ENCODE measurements at places on chromosomes 6 and 20.
A peak's percentile ranks its signal among the peaks of the same experiment; 100 is the strongest.

DNA sequence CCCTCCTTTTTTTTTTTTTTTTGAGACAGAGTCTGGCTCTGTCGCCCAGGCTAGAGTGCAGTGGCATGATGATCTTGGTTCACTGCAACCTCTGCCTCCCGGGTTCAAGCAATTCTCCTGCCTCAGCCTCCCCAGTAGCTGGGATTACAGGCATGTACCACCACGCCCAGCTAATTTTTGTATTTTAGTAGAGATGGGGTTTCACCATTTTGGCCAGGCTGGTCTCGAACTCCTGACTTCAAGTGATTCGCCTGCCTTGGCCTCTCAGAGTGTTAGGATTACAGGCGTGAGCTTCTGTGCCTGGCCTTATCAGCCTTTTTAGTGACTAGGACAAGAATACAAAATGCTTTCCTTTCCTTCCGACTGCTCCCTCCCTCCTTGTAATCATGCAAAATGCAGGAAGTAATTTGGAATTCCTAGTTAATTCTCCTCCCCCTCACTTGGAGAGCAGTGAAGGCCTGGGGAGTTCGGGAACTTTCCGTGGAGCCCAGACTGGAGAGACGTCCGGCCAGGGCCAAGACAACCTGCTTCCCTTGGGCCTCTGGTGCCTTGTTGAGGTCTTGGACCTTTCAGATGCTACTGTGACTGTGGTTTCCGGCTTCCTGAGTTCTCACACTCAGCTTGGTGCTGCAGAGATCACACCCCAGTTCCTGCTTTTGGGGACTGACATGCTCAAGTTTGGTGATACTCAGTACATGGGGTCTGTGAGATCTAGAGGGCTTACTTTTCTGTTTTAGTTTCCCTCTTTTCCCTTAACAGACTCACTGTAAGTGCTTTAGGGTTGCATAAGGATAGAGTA is 3.9 kb upstream of the PHF20 start:
- DNase-seq = peak; percentile 80

- DNase-seq = no peak
Observed at GRCh38 chr20:60447703-60448102, 489.5 kb downstream of the CDH26 start.

- DNase-seq = no peak
Observed at GRCh38 chr6:31094389-31094881, 17.9 kb downstream of the C6orf15 start.

DNA sequence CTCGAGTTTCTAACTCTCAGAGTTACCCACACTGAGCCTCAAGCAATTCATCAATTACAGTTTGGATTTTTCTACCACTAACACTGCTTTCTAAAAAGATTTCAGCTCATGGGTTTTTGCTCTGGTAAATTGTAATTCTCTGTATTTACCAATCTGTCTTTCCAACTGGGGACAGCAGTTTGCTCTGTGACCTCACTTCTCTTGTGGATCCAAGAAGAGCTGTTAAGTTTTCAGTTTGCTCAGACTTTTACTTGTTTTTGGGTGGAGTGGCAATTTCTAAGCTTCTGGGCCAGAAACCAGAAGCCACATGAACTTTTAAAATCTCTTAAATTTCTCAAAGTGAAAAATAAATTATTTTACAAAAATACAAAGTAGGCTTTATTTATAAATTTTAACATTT is 74.2 kb downstream of the ROS1 start:
- no peak for DNase-seq

GRCh38 chr6:134589512-134589911 is 271.6 kb upstream of the SGK1 start:
- DNase-seq = peak; percentile 20

GRCh38 chr6:70310063-70310694 is 7.3 kb upstream of the COL9A1 start:
- peak; percentile 50 for DNase-seq

- DNase-seq = no peak
Observed at GRCh38 chr20:25470045-25470444, 62.6 kb downstream of the GINS1 start.

DNA sequence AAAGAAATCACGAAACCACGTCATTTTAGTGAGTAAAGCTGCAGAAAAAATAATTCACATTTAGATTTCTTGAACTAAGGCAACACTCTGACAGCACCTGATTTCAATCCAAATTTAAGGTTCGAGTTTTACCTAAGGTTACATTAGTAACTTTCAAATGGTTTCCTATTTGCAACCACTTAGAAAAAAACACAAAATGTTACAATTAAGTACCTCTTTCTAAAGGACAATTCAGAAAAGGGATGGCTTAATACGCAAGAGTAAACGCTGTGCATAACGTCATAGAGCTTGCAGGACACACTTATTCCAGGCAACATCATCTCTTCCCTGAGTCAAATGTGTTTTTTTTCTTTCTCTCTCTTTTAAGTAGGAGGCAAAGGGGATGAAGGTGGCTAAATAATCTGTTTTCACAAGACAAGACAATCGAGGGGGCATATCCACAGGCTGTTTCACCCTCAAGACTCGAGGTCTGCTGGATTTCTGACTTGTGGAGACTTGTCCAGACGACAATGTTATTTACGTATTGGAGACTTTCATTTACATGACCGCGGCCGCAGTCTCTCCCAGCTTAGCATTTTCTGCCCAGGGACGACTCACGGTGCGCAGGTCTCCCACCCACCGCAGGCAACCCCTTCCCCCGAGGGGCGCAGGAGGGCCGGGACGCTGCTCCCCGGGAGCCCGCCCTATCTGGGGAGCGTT is 86.0 kb downstream of the SESN1 start:
- peak; percentile 61 for DNase-seq

All from suppressor macrophage treated with lipopolysaccharide for 4 hours (primary cell).